ENCODE measurements at places on chromosomes 1 and 21.

DNA sequence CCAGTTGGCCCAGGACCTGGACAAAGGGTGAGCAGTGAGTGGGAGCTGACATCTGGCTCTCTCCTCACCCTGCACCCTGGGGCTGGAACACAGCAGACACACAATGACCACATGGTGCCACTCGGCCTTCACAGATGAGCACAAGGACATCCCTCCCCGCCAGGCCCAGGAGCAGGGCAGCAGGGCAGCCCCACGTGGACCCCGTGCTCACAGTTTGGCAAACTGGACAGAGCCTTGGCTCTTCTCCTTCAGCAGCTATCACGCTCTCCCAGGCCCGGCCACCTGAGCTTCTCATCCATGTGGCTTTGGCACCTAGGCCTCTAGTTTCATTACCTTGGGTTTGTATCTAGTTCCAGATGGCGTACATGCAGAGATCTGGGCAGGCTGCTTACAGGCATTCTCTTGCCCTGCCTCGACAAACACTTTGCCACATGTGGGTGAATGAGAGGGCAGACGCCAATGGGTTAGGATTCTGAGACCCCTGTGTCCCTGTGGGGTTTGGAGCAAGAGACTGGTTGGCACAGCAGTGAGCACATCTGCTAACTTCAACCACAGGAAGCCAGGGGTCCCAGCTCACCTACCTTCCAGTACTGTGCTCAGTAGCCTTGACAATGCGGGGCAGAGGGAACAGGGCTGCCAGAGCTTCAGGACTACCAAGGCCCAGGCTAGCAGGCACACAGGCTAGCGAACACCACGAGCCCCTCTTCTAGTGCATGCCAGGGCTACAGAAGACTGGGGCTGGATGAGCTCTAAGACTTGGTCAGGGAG is 3.4 kb upstream of the PTPRF start:
- no peak for DNase-seq

DNA sequence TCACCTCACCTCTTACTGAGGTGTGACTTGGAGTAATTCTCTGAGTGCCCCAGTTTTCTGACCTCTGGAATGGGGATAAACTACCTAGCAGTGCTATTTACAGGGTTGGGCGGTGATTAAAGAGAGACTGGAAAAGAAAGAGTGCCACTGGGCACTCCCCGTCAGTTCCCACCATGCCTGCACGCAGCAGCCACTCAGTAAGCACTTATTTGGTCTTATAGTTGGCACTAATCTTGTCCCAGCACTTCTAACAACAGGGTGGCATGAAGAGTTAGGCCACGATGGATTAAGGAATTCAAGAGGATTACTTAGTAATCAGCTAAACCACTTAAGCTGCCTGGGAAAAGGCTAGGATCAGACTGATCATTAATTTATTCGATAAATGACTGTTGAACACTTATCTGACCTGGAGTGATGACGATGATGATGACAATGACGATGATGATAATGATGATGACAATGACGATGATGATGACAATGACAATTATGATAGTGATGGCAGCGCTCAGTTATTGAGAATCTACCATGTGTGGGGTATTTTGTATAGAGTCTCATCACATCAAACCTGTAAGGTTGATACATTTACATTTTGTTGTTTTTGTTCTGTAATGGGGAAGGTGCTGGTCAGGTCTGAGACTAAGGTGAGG is 5.4 kb downstream of the CITED4 start:
- DNase-seq, result no peak

- DNase-seq, result no peak
Measured at GRCh38 chr1:98453066-98453465, 208.5 kb upstream of the SNX7 start.

- DNase-seq, result no peak
Measured at GRCh38 chr1:168521401-168522000, 22.3 kb downstream of the XCL2 start.

- DNase-seq, result no peak
Measured at GRCh38 chr1:212512816-212513559, 80.3 kb downstream of the NENF start.

DNA sequence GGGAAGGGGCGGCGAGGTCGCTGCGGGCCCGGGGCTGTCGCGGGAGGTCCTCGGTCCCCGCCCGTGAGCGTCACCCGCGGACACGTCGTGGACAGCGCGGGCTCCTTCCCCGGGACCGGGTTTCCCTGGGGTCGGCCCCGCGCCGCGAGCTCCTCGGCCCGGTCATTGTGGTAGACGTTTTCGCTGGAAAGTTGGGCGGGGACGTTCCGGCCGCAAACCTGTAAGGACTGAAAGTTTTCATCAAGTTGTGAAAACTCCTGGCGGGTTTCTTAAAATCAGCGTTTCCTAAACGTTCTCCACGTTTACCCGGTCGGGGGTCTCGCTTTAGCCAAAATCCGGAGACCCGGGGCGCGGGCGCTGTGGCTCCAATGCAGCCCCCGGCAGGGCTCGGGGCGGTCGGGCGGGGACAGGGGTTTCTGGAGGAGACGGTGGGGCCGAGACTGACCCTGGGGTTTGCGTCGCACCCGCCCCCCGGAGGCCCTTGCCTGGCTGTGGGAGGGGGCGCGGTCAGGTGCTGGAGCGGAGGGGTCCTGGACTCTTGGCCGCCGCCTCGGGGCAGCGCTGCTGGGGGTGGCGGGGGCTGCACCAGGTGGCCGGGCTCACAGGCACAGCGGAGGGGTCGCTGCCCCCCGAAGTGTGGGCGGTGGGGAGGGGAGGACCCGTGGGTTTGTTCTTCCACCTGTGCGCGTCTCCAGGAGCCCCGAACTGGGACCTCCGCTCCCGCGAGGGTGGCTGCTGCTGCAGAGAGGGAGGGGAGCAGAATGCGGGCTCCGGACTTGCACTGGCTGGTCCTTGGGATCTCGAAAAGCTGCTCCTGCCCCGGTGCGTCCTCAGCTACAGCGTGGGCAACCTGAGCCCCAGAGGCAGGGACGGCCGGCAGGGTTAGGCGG is 827 bp downstream of the PRKCZ start:
- DNase-seq, result peak; percentile 43

DNA sequence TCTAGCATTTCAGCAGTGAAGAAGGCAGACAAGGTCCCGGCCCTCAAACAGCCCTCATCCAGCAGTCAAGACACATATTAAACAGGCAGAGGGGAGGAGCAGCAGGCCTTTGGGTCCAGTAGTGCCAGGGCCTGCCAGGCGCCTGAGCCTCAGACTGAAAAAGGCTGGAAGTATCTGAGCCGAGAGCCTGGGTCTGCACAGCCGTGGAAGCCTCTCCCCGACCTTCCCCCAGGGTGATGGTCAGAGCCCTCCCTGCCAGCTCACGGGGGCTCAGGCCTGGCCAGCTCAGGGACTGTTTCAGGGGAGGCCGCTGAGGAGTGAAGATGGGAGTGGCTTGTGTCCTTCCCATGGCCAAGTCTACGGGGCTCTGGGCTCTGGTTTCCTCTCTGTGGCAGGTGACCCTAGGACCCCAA is 565.2 kb downstream of the PTPRU start:
- DNase-seq, result no peak

All from stimulated activated CD4-positive, alpha-beta T cell treated with anti-CD3 and anti-CD28 coated beads, Interleukin-15, amount 100 ng/mL, for 24 hours (primary cell).